Karpas-422 (cell line): ENCODE measurements at places on chromosomes 7 and 10. TPM values are rescaled to one million over a fixed set of nuclear protein-coding genes. Genes with fewer than 3 reads are reported as not detected.
A peak's percentile ranks its signal among the peaks of the same experiment; 100 is the strongest.

- DNase-seq: no peak
- H3K27me3 ChIP-seq: no peaks in the 10 kb centered on the region
- peaks cover 21% of the 10 kb centered on the region for H3K36me3 ChIP-seq
- H3K27ac ChIP-seq: no peak overlapping the region
- no peak overlapping the region for H3K4me3 ChIP-seq
Observed at GRCh38 chr7:129721068-129721467, 109.5 kb downstream of the NRF1 start.

DNA sequence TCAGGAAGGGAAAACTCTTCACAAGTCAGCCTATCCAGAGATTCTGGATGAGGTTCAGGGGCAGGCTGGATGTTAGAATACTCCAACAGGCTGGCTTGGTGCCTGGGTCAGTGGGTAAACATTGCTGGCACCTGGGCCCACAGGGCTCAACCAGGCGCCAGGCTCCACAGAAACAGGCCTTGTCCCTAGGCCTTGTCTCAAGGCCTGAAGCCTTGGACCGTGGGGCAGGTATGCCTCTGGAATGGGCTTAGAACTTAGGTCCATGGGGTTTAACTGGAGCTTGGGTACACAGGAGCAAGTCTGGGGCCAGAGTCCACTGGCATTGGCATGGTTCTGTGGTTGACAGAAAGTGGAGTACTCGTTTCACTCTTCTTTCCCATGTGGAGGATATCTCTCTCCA is 263.0 kb upstream of the ETV1 start:
- H3K4me1 ChIP-seq: no peaks in the 10 kb centered on the region
- H3K27me3 ChIP-seq: no peaks in the 10 kb centered on the region
- no peak overlapping the region for H3K4me3 ChIP-seq
- no peak for DNase-seq

DNA sequence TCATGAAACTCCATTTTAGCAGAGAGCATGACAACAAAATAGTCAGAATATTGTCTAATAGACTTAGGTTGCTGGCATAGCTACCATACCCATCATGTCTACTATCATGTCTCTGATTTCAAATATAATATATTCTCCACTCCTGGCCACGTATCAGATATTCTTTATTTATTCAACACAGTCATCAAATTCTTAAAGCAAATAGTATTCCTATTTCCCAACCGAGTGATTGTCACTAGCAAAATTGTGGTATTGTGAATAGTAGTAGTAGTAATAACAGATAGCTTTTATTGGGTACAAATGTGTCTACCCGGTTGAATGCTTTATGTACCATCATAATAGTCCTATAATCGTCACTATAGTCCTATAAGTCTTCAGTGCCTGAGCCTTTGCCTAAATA is 918.6 kb downstream of the KCNMA1 start:
- no peak for DNase-seq
- no peak overlapping the region for H3K4me3 ChIP-seq

DNA sequence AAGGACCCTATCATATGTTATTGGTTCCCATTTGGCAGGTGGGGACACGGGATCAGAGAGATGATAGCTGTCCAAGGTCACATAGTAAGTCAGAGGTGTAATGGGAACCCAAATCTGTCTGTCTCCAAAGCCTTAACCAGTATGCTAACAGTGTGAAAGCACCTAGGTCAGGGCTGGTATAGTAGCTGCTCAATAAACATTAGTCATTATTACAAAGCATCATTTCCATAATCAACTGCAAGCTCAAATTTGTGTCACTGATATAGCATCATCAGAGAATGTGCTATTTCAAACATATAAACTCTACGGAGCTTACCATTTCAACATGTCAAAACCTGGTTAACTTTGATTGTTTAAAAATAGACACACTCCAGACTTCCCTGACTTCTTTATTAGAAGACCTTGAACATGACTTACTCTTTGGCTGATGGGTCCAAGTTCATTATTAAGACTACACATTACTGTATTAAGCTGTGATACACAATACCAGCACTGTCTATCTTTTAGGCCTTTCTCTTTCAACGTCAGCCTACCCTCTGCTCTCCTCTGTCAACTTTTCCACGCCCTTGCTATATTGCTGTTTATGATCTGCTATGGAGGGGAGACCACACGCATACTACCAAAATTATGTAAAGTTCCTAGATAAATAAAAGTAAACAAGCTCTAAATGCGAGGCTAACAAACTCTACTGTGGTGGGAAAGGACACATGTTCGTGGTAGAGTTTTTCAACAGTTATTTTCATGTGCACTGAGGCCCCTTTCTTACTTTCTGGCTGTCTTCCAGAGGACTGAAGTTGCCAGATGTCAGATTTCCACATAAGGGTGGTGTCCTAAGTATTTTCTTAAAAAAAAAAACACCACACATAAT is 33.6 kb downstream of the DNMBP start:
- peak; percentile 43 for DNase-seq
- H3K4me1 ChIP-seq: peaks cover 72% of the 10 kb centered on the region
- no peak overlapping the region for H3K4me3 ChIP-seq

DNA sequence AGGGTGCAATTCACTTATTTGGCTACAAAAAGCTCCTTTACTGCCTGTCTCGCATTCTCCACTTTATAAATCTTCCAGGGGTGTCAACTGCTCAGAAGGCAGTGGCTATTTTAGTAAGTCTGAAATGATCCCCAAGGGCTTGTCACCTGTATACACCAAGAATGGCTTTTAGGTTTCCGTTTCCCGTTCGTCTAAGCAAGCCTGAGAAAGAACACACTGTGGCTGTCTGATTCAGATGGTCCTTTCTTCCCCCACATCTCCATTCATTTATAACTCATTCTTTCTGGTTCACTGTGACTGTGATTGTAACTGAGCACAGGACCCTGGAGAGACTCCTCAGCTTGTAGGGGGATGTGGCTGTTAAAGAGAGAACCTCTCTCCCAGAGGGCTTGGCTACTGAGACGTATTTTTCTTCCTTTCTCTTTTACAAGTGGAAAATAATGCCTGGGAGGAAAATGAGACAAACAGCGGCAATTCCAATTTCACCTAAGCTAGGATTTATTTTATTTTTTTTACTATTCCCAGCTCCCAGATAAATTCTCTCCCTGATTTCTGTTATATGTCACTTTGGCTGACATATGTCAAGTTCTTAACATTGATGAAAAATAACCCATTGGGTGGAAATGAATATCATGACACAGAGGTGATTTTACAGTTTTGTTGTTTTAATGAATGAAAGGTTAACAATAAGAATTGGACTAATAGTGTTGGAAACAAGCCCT is 129.3 kb downstream of the FAM107B start:
- no peaks in the 10 kb centered on the region for H3K36me3 ChIP-seq
- no peaks in the 10 kb centered on the region for H3K27me3 ChIP-seq

GRCh38 chr7:50393547-50394252 is 56.5 kb downstream of the FIGNL1 start:
- H3K27ac ChIP-seq: no peak overlapping the region
- no peaks in the 10 kb centered on the region for H3K27me3 ChIP-seq
- peaks cover 63% of the 10 kb centered on the region; the same call in 1 of the 2 replicates for H3K36me3 ChIP-seq
- no peak overlapping the region for H3K4me3 ChIP-seq

DNA sequence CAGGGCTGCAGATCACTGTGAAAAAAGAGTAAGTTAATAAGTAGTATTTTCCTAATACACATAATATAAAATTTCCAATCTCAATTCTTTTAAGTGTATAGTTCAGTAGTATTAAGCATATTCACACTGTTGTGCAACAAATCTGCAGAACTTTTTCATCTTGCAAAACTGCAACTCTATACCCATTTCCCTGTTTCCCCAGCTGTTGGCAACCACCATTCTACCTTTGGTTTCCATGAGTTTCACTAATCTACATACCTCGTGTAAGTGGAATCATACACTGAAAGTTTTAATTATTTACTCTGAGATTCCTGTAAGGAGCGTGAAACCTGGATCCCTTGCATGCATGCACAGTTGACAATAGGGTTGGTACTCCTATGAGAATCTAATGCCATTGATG is 155.4 kb downstream of the ZPBP start:
- H3K27me3 ChIP-seq: no peaks in the 10 kb centered on the region
- no peaks in the 10 kb centered on the region for H3K36me3 ChIP-seq
- no peak overlapping the region for H3K27ac ChIP-seq
- no peaks in the 10 kb centered on the region for H3K4me1 ChIP-seq
- H3K4me3 ChIP-seq: no peak overlapping the region

DNA sequence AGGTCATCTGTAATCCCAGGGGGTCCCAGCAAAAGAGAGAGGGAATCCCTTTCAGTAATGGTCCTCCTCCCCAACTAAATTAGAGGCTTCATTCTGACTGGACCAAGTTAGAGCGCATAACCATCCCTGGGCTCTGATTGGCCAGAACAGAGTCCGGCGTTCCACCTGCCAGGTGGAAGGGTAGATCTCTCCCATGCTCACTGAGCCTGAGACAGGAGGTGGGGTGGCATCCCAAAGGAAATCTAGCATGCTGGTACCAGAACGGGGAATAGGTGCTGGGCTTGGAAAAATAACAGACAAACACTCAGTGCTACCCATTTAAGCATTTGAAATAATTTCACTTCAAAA is 21.0 kb upstream of the TSPAN33 start:
- H3K36me3 ChIP-seq: no peaks in the 10 kb centered on the region
- no peak for DNase-seq
- H3K27me3 ChIP-seq: peaks cover 3% of the 10 kb centered on the region; the same call in 1 of the 2 replicates

DNA sequence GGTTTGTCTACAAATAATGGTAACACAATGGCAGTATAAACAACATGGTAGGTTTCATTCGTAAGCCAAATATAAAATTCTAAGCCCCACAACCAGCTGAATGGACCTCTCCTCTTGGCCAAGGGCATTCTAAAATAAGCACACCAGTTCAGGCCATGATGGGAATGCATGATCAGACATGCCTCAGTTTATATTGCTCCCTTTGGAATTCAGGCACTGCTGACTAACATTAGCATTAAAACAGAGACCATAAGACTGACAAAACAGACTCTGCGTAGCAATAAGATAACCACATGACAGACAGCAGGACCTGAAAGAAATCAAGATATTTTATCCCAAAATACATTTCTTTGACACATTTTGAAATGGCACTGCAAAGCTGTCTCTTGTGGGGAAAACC is 125.8 kb downstream of the FAM107B start:
- DNase-seq: no peak
- no peak overlapping the region for H3K4me3 ChIP-seq
- no peaks in the 10 kb centered on the region for H3K27me3 ChIP-seq
- H3K36me3 ChIP-seq: no peaks in the 10 kb centered on the region

- no peak for DNase-seq
- H3K4me3 ChIP-seq: no peak overlapping the region
Observed at GRCh38 chr7:34575006-34575405, 83.0 kb upstream of the NPSR1 start.

GRCh38 chr7:123533553-123533917 is 860 bp downstream of the IQUB start:
- DNase-seq: no peak
- H3K27ac ChIP-seq: no peak overlapping the region
- no peaks in the 10 kb centered on the region for H3K27me3 ChIP-seq

DNA sequence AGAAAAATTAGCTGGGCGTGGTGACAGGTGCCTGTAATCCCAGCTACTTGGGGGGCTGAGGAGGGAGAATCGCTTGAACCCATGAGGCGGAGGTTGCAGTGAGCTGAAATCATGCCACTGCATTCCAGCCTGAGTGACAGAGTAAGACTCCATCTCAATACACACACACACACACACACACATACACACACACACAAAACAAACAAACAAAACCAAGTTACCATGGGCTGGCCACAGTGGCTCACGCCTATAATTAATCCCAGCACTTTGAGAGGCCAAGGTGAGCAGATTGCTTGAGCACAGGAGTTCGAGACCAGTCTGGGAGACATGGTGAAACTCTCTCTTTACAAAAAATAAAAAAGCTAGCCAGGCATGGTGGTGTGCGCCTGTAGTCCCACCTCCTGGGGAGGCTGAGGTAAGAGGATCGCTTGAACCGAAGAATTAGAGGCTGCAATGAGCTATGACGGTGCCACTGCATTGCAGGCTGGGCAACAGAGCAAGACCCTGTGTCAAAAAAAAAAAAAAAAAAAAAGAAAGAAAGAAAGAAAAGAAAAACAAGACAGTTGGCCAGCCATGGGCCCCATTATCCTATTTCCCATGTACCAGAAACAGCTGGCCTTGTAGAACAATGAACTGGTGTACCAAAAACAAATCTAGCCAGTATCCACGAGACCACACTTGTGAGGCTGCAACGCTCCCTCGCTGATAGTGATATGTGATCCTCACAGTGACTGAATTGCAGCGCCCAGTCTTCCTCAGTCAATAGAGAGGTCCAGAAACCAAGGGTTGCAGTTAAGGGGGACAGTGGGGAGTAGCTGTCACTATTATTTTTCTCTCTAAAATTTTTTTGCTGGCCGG is 6.6 kb upstream of the AGFG2 start:
- no peaks in the 10 kb centered on the region for H3K27me3 ChIP-seq
- DNase-seq: no peak

- H3K27ac ChIP-seq: peak overlapping the region; percentile 66
- DNase-seq: no peak
Observed at GRCh38 chr7:74233655-74234285, 20.4 kb downstream of the RFC2 start.

DNA sequence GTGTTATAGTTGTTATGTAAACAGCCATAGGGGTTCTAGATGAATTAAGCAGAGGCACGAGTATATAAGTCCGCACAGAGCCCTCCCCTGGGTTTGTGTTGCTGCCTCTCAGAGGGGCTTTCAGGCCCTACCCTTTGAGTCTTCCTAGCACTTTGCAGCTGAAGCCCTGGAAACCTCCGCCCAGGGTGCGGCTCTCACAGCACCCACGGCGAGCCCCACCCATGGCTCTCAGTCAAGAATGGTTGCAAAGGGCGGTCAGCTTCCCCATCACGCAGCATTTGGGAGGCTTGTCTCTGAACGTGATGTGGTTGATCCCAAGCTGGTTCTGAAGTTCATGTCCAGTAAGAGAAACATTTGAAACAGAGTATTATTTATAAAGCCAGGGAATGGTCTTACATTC is 18.8 kb upstream of the INSIG1 start:
- no peak overlapping the region for H3K4me3 ChIP-seq
- H3K27me3 ChIP-seq: no peaks in the 10 kb centered on the region
- no peaks in the 10 kb centered on the region; the same call in 1 of the 2 replicates for H3K4me1 ChIP-seq
- DNase-seq: no peak

GRCh38 chr10:1160561-1161314 is 104.6 kb downstream of the WDR37 start:
- no peak for DNase-seq
- H3K4me1 ChIP-seq: peaks cover 12% of the 10 kb centered on the region
- no peak overlapping the region for H3K27ac ChIP-seq
- no peaks in the 10 kb centered on the region for H3K36me3 ChIP-seq

GRCh38 chr7:45053401-45053800 is 35.4 kb downstream of the NACAD start:
- H3K36me3 ChIP-seq: peaks cover 5% of the 10 kb centered on the region; the same call in 1 of the 2 replicates
- H3K4me1 ChIP-seq: peaks cover 30% of the 10 kb centered on the region
- no peak overlapping the region for H3K27ac ChIP-seq
- no peak overlapping the region for H3K4me3 ChIP-seq
- DNase-seq: no peak

DNA sequence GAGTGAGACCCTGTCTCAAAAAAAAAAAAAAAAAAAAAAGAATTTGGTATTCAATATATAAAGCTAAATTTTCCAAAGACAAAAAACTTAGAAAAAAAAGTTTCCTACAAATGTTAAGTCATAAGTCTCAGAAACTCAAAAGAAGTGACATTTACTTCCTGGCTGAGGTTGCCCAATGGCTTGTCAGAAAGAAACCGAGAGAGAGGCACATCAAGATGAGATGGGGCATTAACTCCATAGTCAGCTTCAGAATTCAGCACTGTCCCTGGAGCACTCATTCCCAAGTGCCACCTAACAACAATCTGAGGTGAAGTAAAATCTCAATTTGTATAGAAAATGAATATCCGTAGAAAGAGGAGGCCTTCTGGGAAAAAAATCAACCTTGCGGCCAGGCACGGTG is 6.8 kb upstream of the SPOCK2 start:
- no peak overlapping the region for H3K4me3 ChIP-seq
- DNase-seq: no peak
- no peaks in the 10 kb centered on the region for H3K36me3 ChIP-seq

The ARHGAP22 gene
- 0.07 and 6.1 TPM in 2 replicates for total RNA-seq

The EPO gene
- total RNA-seq: not detected in 2 replicates

The WEE2 gene
- 0.04 TPM in 1 of 2 replicates, not detected in the other for total RNA-seq
